ENCODE measurements at places on chromosomes 4 and X.

DNA sequence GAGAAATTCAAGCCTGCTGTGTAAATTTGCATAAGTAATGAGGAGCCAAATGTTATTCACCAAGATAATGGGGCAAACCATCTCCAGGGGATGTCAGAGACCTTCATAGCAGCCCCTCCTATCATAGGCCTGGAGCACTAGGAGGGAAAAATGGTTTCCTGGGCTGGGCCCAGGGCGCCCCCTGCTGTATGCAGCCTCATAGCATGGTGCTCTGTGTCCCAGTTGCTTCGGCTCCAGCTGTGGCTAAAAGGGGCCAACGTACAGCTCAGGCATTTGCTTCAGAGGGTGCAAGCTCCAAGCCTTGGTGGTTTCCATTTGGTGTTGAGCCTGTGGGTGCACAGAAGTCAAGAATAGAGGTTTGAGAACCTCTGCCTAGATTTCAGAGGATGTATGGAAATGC lies 859.3 kb downstream of the RPA4 start:
- no peak for DNase-seq

DNA sequence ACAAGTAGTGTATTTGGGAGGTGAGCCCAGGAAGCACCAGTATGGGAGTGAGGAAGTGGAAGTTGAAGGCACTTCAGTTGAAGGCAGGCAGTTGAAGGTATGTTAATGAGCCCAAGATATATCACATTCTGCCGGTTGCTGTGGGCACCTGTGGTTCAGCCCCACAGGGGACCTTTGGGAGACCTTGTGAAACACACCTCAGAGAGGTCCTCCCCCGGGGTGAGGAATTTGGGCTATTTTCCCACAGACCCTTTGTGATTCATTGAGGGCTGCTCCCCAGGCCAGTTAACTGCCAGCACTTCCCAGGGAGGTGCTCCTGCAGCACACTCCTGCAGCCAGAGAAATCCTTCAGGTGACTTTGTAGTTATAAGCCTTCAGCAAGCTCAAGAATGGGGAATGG lies 45.9 kb downstream of the PTCHD1 start:
- DNase-seq = no peak

DNA sequence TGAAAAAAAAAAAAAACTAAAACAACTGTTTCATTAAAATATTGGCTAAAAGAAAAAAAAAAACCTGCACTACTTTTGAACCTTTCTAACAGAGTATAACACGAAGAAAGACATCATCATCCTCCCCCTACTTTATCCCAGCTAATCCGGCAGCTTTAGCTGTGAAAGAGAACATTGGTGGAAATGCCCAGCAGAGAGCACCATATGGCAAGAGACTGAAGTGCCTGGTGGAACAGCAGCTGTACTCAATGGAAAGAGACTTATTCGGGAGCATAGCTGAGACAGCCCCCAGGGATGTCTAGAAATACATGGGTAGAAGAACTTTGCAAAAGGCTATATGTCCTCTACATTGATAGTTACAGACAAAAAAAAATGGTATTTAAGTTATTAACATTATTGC lies 30.3 kb downstream of the STPG2 start:
- no peak for DNase-seq

DNA sequence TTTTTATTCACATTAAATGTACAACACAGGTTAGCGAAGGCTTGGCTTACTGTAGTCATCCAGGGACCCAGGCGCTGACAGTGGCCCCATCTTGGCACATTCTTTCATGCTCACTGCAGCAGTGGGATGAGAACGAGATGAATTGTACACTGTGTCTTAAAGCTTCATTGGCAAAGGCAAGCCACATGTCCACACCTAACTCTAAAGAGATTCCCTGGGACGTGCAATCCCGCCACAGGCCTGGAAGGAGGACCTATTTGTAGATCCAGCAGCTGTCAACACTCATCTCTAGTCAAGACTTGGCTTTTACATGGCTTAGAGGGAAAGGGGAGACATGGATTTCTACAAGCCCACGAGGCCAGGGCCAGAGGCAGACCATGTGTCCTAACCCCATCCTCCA lies 16.1 kb upstream of the CXCR3 start:
- no peak for DNase-seq

DNA sequence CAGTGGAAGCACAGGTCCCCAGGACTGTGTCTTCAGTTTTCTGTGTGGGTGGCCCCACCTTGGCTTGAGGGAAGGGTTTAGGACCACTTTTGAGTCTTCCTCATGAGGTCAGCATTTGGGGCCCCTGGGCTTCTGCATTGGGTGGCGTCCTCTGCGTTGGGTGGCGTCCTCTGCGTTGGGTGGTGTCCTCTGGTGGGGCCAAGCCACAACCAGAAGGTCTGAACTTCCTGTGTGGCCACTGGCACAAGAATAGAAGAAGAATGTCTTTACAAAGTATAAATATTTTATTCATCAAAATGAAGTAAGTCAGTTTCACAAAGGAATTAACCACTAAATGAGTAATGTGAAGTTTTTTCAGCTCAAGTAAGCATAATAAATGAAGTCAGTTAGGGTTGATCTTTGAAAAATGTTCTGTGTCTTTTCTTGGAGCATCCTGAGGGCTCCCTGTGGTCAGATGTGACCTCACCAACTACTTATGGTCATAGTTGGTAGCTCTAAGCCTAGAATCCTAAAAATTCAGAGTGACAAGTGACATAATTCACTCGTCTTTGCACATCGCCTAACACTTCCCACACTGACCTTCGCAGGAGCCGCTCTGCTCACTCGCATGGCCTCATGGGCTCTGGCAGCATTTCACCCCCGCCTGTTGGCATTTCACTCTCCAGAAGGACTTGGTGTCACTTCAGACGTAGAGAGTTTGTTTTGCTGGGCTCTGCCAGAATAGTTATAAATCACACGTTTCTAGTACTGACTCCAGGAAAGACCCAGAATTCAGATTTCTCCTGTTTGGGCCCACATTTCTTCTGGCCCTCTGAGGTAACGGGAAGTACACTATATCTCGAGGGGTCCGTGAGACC lies 39.0 kb upstream of the HGFAC start:
- DNase-seq = no peak

GRCh38 chrX:97525981-97526380 lies 642.3 kb downstream of the RPA4 start:
- no peak for DNase-seq

DNA sequence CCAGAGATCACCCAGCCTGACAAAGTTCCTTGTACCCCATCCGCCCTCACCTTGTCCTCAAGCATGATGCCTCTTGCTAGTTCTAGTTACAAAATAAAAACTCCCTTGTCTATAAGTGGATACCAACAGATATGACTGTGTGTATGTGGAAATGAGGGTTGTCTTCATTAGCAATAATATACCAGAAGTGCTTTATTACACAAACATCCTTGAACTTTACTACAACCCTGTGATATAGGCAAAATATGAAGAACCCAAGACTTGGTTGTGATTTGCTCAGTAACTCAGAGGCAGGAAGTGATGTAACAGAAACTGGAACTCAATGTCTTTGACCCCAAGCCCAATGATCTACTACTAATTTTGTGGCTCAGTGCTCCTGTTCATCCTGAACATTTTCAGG lies 97.6 kb downstream of the AKAP4 start:
- no peak for DNase-seq

DNA sequence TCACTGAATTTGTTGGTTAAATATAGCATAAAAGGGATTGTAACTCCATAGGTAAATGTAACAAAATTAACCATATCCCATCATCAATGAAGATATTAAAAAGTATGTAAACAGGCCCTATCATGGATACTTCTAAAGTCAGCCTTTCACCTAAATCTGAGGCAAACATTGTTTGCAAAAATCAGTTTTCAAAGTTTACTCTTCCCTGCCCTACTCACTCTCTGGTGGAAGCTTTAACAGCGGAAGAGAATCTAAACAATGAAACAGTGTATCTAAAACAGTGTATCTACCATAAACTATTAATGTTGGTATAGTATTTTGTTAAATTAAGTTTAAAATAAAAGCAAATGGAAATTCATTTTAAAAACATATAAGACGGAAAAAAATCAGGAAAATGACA lies 21.1 kb downstream of the SMIM14 start:
- DNase-seq = no peak

DNA sequence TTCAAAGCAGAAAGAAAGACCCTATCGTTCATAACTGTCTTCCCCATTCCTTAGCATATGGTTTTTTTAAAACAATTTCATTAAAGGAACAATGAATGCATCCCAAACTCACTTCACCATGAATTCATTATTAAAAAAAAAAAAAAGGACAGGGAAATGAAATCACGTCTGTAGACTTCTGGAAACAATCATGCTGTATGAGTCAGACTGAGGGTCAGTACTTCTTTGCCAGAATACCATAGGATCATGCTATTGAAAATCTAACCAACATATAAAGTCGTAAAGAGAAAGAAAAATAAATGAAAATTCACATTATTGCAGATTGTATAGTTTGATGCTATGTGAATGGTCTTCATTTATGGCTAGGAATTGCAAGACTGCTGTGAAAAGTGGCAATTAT lies 144.4 kb downstream of the PCDH18 start:
- no peak for DNase-seq

DNA sequence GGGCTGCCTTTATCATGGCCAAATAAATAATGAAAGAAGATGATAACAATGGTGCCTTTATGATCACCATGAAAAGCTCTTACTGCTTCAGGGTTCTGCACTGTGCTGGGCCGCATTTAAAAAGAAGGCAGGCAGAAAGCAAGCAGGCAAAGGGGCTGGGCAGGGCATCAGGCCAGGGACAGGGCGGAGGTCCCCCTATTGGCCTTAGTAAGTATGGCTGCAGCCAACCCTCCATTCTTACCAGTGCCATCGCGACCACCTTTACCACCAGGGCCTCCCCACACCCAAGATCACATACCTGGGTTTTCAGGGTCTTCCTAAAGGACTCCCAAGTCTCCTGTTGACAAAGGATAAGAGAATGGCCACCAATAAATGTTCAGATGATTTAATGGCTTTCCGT lies 38.9 kb downstream of the CNGA2 start:
- DNase-seq = no peak

GRCh38 chr4:12861422-12861821 lies 622.7 kb downstream of the RAB28 start:
- DNase-seq = no peak

- DNase-seq = no peak
These were observed 30.7 kb upstream of the SMARCA5 start for GRCh38 chr4:143482840-143483239.

GRCh38 chr4:41645728-41646390 lies 102.7 kb downstream of the PHOX2B start:
- DNase-seq = no peak

GRCh38 chr4:104424989-104425388 lies 69.7 kb downstream of the CXXC4 start:
- no peak for DNase-seq

DNA sequence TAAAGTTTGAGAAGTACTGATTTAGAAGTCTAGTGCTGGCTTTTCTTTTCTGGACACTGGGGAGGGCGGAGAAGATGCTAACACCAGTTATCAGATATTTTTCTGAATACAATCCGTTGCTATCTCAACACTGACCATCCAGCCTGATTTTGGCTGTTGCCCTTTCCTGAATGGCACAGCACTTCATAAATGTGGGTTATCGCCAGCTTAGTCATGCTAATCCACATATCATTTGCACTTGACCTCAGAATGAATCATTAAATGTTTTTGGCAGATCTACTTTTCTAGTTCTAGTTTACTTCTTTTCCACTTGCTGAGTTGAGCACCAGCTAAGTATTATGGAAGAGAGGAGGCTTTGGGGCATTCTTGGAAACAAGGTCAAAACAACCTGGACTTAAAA lies 60.8 kb upstream of the ESX1 start:
- no peak for DNase-seq

All from stimulated activated CD4-positive, alpha-beta T cell treated with anti-CD3 and anti-CD28 coated beads, Interleukin-15, amount 100 ng/mL, for 1 hour (primary cell).